ENCODE measurements at places on chromosomes 13 and 19.

DNA sequence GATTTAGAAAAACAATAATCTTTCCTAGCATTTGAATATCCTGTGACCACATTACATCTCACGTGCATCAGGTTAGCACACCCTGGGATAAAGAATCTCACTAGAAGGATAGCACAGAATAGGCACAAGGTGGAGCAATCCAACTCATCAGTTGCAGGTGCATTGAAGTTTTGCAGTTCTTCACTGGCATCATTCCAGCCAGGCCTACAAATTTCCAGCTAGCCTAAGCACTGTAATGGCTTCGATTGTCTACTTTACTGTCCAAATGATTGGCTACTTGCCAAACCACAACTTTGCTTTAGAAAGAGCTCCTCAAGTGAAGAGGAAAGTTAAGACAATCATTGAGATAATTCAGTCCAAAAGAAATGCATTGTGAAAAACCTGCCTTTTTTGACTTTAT, 89.5 kb downstream of the SPRY2 start:
- no peak for DNase-seq

GRCh38 chr13:35926859-35927530, 204.2 kb downstream of the DCLK1 start:
- DNase-seq: peak; percentile 78

- no peak for DNase-seq
These were observed 159.6 kb upstream of the ATXN8OS start for GRCh38 chr13:69948016-69948415.

GRCh38 chr19:16449330-16449961, 22.3 kb downstream of the EPS15L1 start:
- DNase-seq: no peak

DNA sequence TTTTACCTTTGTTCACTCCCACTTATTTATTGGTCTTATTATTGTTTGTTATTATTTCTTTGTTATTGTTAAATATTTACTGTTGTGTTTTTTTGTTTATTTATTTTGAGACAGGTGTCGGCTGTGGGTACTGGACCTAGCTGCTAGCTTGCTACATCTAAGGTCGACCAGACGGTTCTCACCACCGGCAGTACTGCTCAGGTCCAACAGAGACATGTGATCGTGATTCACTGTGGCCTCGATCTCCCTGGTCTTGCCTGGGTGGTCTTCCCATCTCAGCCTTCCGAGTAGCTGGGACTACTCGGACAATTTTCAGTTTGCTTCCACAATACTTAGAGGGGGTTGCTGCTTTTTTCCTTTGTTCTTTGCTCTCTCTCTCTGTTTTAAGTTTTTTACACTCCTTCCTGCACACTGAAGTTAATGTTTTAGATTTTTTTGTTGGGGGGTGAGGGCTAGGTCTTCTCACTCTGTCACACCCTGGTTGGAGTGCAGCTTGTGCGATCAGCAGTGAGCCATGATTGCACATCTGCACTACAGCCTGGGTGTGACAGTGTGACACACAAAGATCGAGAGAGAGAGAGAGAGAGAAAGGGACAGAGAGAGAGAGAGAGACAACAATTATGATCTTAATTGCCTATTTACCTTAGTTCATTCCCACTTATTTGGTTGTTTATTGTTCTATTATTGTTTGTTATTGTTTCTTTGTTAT, 1432.4 kb downstream of the UQCRFS1 start:
- no peak for DNase-seq

- no peak for DNase-seq
These were observed 45.5 kb downstream of the IER2 start for GRCh38 chr19:13195678-13196077.

GRCh38 chr19:2523630-2524311, 47.8 kb downstream of the GADD45B start:
- no peak for DNase-seq

GRCh38 chr13:30744056-30744680, 8.8 kb downstream of the ALOX5AP start:
- no peak for DNase-seq

DNA sequence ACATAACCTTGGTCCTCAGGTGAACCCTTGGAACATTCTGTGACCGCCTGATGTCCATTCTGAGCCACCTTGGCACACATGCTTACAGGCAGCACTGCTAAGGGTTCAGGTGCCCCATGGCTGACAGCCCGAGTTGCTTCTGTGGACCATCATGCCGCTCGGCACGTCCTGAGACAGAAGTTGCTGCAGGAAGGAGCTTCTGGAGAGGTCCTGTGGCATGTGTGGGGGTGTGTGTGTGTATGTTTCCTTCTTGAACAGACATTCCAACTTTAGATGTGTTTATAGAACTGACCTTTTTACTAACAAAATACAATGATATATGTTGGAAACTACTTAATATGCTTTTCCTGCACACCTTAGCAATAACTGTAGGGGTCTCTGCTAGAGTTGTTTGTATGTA, 4.8 kb upstream of the C1QTNF9 start:
- peak; percentile 25 for DNase-seq

DNA sequence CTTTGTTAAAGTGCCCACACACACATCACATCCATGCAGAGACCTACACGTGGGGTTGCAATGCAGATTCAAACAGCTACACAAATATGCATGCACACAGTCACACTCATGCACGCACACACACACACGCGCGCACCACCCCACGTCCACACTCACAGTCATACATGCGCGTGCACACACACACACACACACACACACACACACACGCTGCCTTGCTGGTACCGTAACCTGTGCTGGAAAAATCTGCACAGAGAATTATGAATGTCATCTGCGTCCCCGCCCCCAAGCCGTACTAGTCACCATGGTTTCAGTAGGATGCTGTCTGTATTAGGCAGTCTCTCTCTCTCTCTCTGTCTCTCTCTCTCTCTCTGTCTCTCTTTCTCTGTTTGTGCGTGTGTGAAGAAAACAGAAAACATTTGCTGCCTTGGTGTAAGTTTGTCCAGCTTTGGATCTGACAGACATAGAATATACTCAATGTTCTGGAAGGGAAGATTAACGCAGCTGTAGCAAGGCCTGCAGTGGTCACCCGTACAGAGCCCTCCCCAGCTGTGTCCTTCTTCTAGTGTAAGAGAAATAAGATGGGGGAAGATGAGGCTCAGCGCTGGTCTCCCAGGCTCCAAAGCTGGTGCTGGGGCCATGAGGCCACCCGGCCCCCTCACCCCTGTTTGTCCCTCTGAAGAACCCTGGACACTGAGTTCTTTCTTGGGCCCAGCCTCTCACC, 26.4 kb upstream of the DPP9 start:
- no peak for DNase-seq

DNA sequence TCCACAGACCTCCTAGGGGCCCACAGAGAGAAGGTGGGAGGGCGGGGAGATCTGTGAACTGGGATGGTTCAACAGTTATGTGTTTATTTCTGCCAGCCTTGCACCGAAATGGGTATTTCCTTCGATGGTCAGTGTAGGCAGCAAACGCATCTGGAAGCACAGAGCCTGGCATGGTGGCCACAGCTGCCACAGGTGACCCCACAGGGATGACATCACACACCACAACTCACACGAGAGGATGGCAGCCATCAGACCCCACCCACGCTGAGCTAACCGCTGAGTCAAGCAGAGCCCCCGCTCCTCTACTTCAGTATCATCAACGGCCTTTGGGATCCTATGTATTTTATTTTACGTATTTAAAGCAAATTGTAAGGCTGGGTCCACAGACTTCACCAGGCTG, 37.4 kb downstream of the NAXD start:
- no peak for DNase-seq
